ENCODE measurements at places on chromosomes 12 and 14.
A peak's percentile ranks its signal among the peaks of the same experiment; 100 is the strongest.

GRCh38 chr14:35971965-35972630, 146.0 kb downstream of the BRMS1L start:
- DNase-seq, result no peak

DNA sequence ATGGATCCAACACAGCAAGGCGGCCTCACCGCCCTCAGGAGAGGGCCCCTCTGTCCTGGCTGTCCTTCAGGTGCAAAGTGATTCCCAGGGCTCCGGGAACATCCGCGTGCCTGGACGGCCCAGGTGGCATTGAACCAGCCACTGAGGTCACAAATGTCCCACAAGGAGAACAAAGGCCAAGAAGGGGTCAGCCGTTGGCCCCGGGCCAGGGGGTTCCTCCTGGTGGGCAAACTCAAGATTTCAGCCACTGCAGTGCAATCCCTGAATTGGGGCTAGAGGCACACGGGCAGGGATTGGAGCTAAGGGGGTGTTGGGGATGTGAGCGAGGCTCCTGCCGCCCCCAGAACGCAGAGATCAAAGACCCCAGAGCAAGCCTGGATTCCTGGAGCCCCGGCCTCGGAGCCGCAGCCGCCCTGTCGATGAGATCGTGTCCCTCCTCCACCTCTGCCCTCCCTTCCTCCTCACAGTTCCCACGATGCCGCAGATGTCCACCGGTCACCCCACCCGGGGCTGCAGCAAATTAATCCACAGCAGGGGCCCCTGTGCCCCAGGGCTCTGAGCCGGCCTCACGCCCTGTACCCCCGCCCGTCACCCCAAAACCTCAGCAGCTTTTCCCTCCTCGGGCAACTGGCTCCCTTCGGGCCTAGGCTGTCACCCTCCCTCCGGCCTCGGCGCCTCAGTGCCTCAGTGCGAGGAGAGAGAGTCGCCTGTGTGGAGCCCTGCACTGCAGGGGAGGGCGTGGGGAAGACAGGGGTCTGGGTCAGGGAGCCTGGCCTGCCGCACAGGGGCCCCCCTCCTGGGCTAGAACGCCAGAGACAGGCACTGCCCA, 56.7 kb upstream of the GALNT9 start:
- DNase-seq, result no peak

DNA sequence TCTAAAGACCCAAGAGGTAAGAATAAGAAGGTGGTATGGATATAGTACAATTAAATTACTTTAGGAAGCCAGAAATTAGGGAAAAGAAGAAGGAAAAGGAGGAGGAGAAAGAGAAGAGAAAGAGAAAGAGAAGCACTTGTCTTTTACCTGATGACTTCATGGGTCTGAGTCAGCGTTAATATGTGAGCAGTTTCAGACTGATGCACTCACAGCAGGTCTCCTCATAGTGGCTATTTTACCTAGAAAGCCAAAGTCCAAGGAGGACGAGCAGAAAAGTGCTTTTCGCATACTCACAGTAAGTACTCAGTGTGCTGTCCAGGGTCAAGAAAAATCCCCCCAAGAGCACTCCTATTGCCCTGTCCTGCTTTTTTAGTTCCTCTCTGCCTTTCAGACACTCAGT, 222.1 kb downstream of the C12orf42 start:
- no peak for DNase-seq

GRCh38 chr12:114166362-114166761, 200.2 kb upstream of the RBM19 start:
- peak; percentile 52 for DNase-seq

DNA sequence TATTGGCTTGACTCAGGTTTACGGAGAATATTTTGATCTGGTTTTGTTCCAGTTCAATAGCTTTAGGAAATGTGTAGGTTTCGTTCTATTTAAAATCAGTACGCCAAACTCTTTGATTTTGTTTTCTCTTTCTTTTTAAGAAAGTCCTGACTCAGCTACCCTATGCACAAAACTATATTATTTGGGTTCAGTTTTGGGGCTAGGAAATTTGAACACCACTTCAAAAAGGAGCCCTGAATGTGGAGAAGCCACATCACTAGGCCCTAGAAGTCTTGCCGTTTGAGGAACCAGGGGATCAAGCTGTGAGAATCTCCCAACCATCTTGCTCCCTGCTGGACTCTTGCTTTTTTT, 168.2 kb upstream of the BCL2L14 start:
- DNase-seq, result no peak

DNA sequence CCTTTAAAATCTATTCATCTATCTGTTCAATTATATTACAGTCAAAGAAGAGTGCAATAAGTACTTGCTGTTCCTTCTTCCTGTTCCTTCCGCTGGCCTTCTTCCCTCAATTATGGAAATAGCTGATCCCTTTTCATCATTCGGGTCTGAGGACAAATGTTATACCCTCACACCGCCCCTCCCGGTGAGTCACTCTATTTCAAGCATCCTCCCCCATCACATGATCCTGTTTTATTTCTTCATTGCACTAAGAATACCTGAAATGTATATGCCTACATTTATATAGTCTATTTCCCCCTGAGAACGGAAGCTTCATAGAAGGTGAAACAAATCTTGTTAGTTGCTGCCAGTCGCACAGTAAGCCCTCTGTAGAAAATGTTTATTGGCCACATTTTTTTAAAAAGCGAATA, 2.5 kb downstream of the SLC38A1 start:
- DNase-seq, result peak; percentile 56

DNA sequence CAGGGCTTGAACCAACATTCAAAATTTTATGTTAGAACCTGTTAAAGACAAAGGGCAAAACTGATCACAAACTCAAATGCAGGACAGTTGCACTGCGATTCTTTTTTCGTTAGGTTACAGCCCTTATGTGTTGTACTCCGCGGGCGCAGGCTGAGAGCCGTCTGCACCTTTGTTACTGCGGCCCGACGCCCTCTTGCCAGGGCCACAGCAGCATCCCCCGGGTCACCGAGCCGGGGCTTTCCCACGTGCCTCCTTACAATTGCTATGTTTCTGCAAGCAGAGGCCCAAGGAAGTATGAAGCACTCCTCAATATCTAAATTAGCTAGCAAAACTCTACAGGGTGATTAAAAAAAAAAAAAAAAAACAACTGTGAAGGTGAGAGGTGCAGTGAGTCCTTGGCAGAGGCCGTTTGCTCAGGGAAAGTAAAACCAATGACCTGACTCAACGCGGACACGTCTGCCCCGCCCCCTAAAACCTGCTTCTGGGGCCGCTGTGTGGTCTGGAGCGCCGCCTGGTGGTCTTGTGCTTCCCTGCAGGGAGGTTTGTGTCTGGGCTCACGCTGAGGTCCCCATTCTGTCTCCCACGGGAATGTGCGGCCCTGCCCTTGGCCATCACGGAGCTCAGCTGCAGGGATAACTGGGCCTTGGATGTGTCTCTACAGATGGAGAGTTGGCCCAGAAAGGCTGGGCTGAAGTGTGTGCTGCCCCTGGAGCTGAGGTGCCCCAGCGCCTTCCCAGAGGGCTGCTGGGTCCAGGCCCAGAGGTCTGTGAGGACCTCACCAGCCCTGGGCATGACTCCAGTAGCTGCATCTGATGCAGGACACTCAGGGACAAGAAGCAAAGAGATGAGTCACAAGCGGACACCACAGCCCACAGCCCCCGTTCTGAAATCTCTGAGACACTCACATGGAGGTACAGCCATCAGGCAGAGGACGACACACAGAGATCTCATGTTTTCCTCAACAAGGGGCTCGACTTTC, 418.5 kb downstream of the TMEM121 start:
- peak; percentile 3 for DNase-seq

GRCh38 chr14:50830932-50831725, at the start of gene NIN:
Gene NIN, minus strand, starts transcription at chr14:50831162. Its CDS starts 9,106 bp downstream, at chr14:50822056.
- DNase-seq, result peak; percentile 83
